ENCODE measurements at places on chromosomes 12 and 14.

DNA sequence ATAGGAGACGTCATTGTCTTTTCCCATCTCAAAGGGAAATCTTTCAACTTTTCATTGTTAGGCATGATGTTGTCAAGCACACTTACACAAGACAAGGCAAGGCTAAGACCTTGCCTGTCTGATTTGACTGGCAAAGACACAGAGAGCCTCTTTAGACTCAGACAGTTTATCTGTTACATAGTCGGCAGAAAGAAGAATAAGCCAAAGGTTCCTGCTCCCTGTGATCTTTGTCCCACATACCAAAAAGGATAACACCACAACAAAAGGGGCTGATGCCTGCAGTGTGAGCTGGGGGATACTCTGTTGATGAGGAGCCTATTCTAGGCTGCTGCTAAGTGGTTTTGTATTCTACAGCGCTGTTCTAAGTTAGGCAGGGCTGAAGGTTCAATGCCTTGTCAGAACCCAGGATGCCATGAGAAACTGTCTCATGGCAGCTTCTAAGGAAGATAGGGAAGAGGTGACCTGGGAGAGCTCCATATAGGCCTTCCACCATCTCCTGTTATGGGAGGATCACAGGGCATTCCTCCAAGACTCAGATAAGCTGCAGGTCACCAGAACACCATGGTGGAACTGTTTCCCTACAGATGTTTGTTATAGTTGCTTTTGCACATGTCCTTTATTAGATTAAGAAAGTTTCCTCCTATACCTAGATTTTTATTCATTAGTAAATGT lies 12.7 kb downstream of the ERC1 start:
- DNase-seq: no peak

DNA sequence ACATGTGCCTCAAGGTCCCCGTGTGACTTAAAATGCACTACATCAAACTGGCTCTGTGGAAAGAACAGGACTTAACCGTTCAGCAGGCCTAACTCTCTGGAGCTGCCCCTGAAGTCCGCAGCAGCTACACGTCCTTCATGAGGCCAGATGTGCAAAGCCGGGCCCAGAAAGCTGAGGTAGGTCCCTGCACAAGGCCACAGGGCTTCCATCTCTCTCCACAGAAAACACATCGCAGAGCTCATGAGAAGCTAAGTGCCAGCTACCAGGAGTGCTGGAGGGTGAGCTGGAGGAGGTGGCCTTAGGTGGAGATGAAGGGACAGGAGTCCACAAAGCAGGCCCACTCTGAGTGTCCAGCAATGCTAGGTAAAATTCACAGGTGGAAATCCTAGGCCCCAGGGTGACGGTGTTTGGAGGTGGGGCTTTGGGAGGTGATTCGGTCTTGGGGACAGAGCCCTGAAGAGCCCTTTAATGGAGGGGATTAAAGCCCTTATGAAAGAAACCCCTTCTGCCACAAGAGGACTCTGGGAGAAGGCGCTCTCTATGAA lies 52.4 kb downstream of the VCPKMT start:
- no peak for DNase-seq

- DNase-seq: peak; percentile 49
These were observed 91.8 kb upstream of the KCNA1 start for GRCh38 chr12:4817880-4818279.

DNA sequence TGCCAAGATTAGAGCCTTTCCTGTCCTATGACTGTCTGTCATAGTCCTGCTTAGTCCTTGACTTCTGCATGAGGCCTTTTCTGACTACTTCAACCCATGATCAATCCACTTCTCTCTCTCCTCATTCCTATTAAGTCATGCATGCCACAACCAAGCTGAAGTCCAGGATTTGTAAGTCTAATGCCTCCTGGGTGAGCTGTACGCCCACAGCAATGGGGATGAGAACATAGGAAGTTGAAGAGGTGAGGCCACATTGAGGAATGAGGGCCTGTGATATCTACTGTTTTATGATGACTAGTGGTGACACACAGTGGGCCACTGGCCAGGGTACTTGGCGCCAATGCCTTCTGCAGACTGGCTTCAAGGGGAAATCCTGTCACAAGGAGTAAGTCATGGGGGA lies 994.1 kb upstream of the TMEM132C start:
- DNase-seq: no peak

DNA sequence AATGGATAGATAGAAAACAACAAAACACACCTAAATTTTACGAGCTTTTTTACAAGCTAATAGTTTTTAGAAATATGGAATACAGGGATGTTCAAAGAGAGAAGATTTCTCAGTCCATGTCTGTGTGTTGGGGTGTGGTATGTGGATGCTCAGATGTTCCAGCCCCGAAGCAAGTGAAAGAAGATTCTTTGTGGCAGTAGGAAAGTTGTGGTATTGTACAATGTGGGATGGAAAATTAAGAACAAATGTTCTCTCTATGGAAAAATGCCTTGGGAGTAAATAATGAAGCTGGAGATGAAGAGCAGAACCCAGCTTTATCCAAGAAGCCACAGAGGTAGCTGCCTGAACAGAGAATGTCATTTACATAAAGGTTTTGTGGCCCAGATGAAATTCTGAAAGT lies 150.3 kb upstream of the PRKD1 start:
- DNase-seq: no peak

- DNase-seq: no peak
These were observed 159.2 kb upstream of the ALG10B start for GRCh38 chr12:38157274-38157932.

DNA sequence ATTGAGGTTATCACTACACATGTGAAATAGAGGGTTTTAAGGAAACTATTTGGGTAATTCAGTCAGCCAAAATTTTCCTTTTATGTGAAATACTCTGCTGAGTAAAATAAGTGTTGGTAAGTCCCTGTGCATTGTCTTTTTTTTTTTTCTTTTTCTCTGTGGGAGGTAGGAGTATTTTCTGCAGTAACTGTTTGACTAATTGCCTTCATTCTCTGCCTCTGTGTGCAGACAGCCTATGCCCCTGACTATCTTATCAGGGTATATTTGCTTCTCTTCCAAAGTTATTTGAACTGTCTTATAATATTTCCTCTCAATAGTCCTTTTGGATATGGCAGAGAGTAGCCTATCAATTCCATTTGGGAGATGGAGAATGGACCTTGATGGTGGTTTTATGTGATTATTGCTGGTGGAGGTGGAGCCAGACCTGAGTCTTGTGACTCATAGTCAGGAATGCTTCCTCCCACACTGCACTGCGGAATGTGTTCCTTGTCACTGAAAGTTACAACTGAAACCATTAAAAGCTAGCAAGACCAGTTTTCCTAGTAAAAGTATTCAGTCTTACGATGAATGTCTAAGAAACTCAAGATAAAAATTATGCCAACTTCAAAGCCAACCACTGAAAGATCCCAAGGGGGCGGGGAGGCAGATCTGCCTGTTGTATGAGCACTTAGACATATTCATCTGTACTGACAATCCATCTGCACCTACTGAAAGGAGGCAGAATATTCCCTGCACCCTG lies 40.9 kb upstream of the STXBP6 start:
- DNase-seq: no peak

DNA sequence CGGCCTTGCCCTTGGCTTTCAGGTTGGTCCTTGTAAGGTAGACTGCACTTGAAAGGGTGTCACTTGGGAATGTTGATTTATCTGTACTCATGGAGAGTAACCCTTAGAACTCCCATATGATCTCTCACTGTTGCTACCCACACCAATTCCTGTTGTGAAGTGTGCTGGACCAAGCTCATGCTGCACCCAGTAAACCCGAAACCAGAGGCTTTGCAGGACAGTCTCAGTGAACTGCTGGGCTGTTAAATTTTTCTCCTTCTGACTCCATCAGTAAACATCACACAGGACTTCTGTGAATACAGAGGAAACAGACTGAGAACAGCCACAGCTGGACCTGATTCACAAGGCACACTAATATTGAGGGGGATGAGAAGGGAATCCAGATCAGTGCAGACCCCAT lies 783.0 kb downstream of the TMEM121 start:
- no peak for DNase-seq

GRCh38 chr14:60064491-60065072 lies 27.1 kb upstream of the PCNX4 start:
- DNase-seq: no peak

All from anterior cingulate cortex (tissue), 58 donors.